ENCODE measurements at places on chromosomes 7 and 10. TPM values are rescaled to one million over a fixed set of nuclear protein-coding genes. Genes with fewer than 3 reads are reported as not detected.

Gene CNNM1
- total RNA-seq, result 0.16 TPM

Gene SORBS1
- total RNA-seq, result 666 TPM

Gene AGAP9
- 1.7 TPM for total RNA-seq

DNA sequence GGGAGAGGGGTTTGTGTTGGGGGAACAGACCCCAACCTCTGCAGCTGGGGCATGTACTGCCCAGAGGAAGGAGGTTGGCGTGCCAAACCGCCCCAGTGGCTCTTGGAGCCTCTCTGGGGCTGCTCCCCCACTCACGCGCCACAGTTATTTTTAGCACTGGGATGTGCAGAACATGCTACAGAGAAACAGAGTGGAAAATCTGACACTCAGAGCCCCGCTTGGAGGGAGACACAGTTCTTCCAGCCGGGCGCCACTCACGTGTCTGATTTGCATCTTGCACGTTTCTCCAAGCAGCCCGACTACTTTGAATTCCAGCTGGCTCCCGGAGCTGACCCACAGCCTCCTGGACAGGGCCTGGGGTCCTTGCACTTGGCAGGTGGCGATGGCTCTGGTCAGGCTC lies 182.0 kb downstream of the RPS24 start:
- peak; percentile 82 for DNase-seq

DNA sequence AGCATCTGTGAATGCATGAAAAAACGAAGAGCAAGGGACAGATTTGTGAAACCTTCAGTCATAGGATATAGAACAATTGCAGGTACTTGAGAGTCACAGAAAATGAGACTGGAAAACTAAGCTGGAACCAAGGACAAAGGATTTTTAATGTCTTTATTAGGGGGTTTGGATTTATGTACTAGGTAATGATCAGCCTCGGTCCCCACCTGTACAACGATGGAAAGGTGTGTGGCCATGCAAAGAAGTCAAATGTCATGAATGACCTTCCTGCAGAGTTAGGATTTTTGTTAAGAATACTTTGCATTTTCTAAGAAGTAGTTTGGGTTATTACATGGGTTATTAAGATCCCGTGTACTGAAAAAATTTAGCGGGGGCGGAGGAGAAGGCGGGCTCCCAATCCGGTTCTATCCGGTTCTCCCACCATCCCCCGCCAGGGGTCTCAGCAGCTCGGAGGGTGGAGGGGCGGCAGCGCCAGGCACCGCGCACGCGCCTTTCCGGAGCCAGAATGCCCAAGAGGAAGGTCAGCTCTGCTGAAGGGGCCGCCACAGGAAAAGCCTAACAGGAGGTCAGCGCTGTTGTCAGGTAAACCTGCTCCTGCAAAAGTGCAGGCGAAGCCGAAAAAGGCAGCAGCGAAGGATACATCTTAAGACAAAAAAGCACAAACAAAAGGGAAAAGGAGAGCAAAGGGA lies 327.5 kb upstream of the PLXDC2 start:
- DNase-seq, result peak; percentile 74

Data from Right ventricle myocardium inferior (tissue), 1 donor.